Esophagus squamous epithelium (tissue), 5 donors: ENCODE measurements at places on chromosomes 7 and 10.

- no peak for DNase-seq
These were observed 1.4 kb upstream of the CTBP2 start for GRCh38 chr10:125161707-125162119.

- no peak for DNase-seq
These were observed 66.2 kb upstream of the SDK1 start for GRCh38 chr7:3234851-3235250.

GRCh38 chr7:101604331-101604933 lies 24.7 kb downstream of the MYL10 start:
- DNase-seq: no peak

GRCh38 chr7:55127135-55127551 lies 108.3 kb downstream of the EGFR start:
- no peak for DNase-seq

DNA sequence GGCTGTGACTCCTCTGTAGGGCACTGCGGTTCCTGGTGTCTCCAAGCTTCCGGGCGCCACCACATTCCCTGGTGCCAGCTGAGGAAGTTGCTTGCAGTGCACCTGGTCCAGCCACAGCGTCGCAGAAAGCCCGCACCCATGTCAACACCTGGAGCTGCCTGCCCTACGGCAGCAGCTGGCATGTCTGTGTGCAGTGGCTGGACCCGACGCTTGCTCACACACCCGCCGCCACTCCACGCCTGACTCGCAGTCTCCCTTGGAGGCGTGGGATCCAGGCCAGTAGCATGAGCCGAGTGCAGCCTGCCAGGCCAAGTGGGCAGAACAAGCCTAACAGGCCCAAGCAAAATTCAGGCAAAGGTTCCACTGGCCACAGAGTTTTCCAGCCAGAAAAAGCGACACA lies 118.1 kb upstream of the PHF14 start:
- no peak for DNase-seq

DNA sequence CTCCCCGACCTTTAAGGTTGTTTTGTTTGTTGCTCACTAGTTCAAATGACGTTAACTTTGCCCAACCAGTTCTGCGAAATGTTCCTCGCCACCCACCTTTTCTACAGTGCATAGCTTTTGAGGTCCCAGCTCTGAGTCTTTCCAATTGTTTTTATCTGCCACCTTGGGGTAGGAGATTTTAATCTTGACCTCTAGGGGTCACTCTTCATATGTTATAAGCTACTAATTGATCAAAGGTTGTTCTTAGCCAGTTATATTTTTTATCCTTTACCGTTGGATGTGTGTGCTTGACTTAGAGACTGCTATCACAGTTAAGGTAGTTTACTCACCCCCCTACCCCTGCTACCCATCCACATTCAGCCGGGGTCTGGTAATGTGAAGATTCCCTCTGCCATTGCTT lies 372.4 kb downstream of the SUGCT start:
- DNase-seq: no peak

- DNase-seq: no peak
These were observed 40.1 kb downstream of the IQUB start for GRCh38 chr7:123494193-123494796.

DNA sequence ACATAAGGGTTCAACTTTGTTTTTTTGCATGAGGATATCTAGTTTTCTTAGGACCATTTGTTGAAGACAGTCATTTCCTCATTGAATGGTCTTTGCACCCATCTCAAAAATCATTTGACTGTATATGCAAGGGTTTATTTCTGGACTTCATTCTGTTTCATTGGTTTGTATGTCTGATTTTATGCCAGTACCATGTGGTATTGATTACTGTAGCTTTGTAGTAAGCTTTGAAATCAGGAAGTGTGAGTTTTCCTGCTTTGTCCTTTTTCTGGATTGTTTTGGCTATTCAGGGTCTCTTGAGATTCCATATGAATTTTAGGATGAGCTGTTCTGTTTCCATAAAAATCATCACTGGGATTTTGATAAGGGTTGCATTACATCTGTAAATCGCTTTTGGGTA lies 63.9 kb downstream of the SND1 start:
- no peak for DNase-seq

DNA sequence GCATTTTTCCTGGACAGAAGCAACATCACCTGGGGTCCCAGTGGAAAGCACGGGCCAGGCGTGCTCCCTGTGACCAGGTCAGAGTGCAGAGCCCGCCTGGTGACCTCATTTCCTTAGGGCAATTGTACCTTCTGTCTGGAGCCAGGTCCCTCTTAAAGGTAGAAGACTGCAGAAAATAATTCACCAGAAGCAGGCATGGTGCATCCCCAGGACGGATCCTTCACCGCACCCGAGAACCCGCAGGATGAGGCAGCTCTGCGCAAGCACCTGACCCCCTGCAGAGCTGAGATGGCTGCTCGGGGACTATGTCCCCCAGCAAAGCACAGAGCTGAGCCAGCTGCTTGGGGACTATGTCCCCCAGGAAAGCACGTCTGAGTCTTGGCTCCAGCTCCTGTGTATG lies 557.6 kb downstream of the PTPRN2 start:
- no peak for DNase-seq

GRCh38 chr10:47311932-47312662 lies 10.2 kb upstream of the GDF2 start:
- peak; percentile 16 for DNase-seq

DNA sequence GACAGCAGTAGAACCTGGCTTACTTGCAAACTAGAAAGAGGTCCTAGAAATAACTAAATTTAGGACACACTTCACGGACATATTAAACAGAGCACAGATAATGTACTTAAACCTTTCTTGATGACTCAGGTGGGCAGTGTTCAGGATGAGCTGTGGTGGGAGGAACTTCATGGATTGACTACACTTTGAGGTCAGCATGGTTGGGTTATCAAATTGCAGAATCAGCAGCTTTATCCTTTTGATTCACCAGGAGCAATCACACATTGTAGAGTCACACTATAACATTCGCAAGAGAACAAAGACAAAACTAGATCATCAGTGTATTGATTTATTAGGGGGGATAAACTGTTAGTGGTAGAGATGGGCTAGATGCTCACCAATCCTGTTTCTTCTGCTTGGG lies 38.6 kb upstream of the AGK start:
- DNase-seq: no peak

DNA sequence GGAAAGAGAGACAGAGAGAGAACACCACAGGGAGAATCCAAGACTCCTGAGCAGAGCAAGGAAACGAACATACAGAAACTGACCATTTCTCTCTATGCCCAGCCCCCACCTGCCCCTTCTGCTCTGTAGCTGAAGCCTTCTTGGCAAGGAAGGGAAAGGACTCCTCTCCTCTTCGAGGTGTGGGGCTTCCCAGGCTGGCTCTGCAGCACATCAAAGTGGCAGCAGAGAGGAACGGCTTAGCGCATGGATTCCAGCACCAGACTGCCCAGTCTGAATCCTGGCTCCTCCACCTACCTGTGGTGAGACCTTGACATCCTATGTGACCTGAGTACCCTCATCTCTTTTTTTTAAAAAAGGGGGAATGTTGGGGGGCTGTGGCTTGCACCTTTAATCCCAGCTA lies 69.4 kb downstream of the SH3PXD2A start:
- DNase-seq: no peak

- no peak for DNase-seq
These were observed 13.4 kb upstream of the PRF1 start for GRCh38 chr10:70615784-70616522.

- DNase-seq: no peak
These were observed 34.6 kb upstream of the MNX1 start for GRCh38 chr7:157044943-157045660.

DNA sequence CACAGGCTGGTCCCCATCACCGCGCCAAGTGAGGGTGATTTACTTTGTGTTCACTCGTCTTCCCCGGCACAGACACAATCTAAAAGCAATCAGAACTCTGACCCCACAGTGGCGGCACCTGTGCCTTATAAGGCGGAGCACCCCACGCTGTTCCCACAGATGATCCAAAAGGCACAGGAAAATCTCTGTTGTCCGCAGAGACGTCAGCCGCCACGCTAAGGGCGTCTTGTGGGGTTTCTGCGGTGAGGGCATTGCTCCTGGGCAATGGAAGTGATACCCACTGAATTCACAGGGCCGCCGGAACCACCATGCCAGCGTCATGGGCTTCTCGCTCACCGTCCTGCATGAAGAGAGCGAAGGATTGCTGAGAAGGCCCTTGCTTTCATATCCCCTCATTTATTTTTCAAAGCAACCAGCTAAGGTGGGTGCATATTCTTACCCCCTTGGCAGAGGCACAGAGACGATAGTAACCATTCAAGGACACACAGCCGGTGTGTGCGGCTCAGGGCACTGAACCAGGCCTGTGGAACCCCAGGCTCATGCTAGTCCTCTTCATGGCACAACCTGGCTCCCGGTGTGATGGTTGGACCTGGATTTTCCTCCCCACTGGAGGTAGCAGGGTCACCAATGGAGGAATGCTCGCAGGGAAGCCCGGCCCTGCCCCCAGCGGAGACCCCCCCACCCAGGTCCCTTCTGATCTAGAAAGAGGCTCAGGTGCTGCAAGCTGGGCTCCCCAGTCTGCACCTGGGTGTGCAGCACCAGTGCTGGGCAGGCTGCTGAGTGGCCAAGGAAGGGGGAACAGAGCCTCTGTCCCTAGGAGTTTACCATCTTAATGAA lies 279.0 kb downstream of the TCERG1L start:
- no peak for DNase-seq

GRCh38 chr10:99850767-99851340 lies 68.4 kb downstream of the ABCC2 start:
- no peak for DNase-seq

- no peak for DNase-seq
These were observed 6.3 kb downstream of the COL28A1 start for GRCh38 chr7:7529328-7529727.
